Activated T-cell treated with anti-CD3 and anti-CD28 coated beads for 4 hours (primary cell): ENCODE measurements at places on chromosomes 2 and 18.

- no peak for DNase-seq
Observed at GRCh38 chr2:71675296-71675695, 221.9 kb downstream of the DYSF start.

DNA sequence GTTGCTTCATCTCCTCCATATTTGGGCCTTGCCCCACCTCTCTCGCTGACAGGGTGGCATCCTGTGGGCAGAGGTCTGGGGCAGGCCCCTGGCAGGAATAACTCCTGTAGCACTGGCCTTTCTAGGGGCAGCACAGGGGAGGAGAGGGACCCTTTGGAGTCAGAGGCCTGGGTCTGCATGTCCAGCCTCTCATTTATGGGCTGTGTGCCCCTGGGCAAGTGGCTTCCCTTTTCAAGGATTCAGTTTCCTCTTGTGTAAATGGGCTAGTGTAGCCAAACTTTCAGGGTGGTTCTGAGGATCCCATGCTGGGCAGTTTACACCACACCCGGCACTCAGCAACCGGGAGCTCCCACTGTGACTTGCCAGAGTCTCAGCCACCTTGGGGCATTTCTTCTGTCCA lies 23.4 kb downstream of the ADRA2B start:
- DNase-seq: no peak

DNA sequence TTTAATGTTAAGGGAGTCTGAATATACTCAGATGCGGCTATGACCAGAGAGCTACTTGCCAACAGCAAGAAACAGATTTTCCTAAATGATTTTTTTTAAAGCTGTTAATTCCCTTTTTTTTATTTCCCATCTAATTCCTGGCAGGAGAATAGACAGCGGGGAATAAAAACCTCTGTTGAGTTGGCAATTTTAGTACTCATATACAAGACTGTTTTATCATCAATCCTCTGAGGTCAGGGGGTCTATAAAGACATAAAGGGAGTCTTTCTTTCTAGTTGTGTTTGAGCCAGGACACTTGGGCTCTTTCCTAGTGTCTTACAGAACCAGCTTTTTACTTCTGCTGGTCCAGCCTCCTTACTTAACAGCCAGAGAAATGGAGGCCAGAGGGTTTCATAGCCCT lies 29.4 kb downstream of the MAIP1 start:
- no peak for DNase-seq

DNA sequence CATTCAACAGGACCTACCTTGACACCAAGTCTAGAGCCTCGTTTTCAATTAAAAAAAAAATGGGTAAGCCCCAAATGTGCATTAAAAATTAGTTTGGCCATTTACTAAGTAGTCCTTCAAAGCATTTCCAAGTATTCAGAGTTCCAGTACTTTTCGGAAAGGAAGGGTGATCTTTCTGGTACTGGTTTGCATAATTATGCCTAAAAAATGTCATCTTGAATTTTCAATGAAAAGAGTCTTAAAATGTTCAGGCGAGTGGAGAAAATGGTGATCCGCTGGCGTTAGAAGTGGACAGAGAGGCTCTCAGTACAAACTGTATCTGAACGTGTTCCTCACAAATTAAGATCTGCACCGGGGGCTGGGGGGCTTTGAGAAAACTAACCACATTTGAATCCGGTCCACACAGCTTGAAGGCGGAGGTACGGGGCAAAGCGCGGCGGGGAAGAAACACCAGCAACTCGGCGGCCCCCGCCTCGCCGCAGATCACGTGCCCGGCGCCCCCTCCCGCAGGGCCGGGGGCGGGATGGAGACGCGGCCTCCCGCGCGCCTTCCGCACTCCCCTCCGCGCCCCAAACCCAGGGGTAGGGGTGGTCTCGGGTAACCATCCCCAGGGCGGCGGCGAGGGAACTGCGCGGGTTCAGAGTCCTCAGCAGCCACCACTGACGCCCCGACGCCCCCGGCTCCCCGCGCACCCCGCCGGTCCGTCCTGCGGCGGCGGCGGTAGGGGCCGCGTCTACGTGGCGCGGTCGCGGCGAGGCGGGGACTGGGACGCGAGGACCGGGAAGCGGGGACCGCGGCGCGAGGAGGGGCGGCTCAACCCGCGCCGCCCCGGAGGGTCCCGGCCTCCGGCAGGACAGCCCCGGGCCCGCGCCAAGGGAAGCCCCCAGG lies 564 bp downstream of the LPIN2 start:
- peak; percentile 40 for DNase-seq

DNA sequence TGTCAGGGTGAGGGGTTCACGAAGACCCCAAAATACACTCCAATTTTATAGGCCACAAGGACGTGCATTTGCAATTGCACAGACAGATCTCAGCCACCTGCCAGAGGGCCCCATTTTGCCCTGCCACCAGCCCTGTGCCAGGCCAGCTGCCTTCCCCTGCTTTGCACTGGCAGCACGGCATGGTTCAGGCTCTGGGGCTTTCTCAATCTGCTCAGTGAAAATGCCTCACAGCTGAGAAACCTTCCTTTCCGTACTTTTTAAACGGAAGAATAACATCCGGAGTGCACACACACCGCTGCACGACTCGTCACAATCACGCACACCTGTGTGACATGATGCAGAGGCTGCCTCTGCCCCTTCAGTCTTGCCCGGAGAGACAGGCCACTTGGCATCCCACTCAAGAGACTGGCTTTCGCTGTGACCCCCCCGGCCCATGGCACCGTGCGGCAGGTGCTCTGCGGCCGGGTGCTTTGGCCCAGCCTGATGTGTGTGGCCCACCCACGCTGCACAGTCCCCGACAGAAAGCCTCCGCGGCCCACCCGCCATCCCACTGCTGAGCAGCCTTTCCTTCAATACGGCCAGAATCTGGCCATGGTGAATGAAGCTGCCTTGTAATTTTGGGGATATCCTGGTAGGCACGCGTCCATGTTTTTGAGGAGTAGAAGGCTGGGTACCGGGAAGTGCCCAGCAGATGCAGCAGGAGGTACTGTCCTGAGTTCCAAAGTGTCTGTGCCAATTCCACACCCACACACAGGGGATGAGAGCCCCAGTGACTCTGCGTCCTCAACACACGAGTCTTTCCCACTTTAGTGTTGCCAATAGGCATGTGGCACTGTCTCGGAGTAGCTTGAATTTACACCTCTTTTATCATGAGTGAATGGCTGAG lies 88.8 kb downstream of the USP40 start:
- no peak for DNase-seq

DNA sequence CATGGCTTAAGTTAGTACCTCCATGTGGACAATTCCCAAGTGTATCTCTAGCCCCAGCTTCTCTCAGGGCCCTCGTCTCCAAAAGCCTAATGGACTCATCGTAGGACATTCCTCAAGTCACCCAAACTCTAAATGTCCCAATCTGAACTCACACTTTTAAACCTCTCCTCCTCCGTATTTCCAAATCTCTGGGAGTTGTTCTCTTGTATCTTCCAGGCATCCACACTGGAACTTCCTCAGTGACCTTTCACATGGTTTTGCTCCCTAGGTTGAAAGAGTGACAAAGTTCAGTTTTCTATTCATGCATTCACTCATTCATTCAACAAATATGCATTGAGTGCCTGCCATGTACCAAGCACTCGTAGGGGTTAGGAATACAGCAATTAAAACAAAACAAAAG lies 220.2 kb downstream of the ALPK2 start:
- DNase-seq: no peak

DNA sequence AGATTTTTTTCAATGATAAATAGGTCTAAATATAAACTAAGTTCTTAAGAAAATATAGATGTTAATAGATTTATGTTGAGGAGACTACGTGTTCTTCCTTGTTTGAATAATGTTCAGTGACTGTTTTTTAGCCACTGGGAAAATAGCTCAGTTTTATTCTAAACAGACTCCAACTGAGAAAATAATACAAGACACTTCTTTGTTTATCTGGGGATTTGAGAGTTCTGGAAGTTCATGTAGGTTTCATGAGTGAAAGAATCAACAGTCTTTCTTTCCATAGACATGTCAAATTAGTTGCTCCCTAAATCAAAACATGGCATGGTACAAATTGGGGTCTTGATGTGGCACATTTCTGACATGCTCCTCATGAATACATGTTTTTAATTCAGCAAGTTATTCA lies 177.7 kb downstream of the MREG start:
- DNase-seq: no peak

DNA sequence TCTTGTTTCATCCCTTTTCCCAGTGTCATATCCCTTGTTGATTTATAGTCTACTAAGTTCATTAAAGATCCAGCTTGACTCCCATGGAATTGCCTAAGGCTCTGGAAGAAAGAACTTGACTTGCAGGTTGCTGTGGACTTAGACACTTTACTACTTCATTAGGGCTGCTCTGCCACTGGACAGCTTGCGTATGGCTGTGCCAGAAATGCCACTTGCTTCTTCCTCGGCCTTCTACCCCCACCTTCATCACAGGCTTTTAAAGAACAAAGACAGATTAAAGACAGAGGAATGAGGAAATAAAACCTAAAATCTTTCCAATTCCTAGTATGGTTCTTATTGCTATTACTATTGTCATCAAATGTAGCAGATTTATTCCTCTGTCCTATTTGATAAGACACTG lies 591.7 kb downstream of the BCL11A start:
- DNase-seq: no peak

DNA sequence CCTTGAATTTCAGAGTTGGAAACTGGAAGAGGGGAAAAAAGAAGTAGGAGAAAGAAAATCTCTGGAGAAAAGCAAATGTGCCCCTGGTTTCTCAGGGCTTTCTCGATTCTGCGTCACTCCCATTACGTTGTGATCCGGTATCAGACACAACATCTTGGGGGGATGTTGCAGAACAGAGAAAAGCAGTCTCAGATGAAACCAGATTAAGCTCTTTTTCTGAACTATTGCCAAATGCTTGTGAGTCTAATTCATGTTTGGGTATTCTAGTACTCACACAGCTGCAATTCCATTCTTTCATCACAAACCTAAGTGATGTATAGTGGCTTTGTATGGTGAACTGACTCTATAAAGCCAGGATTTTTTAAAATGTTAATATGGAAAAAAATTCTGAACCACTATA lies 233.2 kb downstream of the TCF4 start:
- no peak for DNase-seq

DNA sequence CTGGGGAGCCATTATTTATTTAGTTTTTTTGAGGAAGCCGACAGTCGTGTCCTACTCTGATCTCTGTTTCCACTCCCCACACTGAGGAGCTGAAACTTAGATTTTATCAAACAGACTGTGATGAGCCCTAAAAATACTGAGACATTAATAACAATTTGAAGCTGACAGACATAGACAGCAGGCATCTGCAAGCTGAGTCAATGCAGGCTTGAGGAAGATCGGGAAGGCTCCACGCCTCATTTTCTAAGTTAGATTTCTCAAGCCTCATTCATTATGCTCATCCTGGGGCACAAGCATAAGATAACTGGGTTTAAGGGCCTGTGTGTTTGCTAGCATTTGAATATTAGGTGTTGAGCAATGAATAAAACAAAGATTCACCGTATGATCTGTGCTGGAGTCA lies 26.3 kb downstream of the EFR3B start:
- DNase-seq: no peak

GRCh38 chr2:18484625-18485024 lies 75.8 kb downstream of the RDH14 start:
- DNase-seq: no peak

DNA sequence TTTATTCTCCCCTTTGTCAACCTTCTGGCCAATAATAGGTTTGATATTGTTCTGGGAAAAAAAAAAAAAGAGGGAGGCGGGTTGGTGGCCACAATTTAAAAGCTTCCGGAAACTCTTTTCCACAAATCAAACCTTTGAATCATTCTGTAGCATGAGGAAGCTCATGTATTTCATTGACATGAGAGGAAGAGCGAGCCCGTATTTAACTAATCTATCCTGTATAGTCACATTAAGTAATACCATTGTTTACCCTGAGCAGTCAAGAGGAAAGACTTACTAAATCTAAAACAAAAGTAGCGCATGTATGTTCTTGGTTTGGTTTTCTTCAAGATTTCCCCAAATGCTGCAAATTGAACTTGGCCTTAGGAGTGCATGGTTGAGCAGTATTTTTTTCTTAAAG lies 120.1 kb downstream of the NCKAP5 start:
- DNase-seq: no peak

DNA sequence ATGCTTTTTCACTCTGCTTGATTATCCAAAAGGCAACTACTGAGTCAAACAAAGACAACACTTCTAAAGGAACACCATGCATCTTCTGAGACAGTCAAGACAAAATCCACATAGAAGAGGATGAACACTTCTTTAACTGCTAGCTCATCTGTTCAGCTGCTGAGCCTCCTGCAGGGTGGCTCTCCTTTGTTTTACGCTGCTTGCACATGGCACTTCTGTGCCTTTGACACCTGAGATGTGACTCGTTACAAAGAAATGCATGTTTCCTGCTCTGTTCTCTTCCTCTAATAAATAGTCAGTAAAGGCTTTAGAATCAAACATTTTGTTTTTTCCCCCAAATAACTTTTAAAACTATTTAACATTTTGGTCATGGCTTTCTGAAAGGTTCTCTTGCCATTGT lies 1129.4 kb downstream of the TDRD15 start:
- DNase-seq: no peak

DNA sequence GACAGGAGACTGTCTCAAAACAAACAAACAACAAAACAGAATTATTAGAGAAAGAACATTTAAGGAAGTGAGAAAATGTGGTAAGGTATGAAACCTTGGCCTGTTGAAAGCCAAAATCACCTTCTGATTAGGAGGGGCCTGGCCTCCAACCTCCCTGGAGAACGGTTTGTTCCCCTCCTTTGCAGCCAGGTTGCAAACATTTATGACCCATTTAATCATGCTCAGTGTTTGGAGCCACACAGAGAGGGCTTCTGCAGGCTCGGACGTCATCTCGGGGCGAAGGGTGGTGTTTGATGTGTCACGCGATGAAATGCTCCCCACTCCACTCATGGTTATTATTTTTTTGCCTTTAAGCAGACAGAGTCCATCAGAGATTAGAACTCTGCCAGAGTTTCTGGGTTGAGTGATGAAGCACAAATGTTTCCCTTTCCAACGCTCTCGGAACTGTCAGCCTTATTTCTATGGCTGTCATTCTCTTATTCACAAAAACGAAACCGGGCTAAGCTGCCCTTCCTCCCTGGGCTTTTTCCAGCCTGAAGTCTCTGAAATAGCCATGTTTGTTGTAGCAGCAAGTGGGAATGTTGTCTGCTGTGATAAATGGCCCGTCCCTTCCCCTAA lies 33.6 kb upstream of the ROCK2 start:
- no peak for DNase-seq

- DNase-seq: no peak
Observed at GRCh38 chr2:107393516-107393915, 433.2 kb upstream of the RGPD4 start.
